ENCODE measurements at places on chromosomes 5 and 9.

DNA sequence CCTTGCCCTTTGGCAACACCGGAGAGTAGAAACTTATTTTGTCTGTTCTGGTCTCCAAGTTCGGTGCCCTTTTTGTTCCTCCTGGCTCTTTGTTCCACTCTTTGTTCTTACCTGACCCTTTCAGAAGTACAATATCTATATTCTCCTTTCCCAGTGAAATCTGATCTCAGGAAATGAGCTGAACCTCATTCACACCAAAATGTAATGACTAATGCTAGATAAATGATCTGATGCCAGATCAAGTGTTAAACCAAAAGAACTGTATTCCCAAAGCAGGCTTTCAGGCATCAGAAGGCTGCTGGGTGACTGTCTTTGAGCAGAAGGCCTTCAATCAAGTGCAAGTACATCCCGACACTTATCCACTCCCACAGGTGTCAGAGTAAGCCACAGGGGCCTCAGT is 156.4 kb downstream of the SPOCK1 start:
- no peak for DNase-seq

DNA sequence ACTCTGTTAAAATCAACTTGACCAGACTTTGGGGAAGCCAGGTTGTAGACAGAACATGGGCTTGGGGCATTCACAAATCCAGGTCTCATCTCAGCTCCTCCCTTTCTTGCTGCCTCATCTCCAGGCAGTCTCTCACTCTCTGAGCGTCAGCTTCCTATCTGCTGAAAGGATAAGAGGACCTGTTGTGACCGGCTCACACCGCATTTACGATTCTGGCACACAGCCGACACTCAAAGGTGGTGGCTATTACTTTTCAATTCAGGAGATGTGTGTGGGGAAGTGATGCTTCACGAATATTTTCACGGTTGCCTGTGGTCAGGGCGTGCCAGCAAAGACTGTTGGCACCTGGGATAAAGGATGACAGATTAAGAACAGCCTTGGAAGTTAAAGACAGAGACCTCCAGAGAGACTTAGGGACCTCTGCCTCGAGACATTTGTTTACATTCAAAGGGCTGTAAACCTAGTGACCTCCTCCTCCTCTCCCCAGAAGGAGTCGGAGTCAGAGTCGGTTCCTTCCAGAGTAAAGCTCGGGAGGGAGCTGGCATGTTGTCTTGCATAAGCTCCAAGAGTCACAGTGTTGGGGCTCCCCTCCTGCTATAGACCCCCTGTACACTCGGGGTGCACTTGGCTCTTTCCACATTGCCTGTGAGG is 83.2 kb downstream of the AK8 start:
- no peak for DNase-seq

- no peak for DNase-seq
Measured at GRCh38 chr5:143225511-143225910, 178.0 kb downstream of the NR3C1 start.

DNA sequence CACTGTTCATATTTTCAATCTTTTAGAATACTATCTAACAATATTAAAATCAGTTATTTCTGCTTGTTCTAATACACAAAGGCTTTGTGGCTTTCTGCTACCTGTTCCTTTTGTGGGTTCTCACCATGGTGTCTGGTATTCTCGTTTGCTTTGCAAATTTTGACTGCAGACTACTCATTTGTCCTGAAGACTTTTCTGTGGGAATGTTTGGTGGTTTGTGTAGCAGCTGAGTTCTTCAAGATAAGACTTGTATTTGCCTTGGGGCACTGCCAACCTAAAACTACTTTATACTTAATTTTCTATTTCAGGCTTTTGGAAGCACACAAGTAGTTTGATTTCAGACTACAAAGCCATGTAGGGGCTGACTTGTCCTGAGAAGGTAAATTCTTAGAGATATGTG is 11.1 kb downstream of the IL33 start:
- peak; percentile 81 for DNase-seq

- peak; percentile 13 for DNase-seq
Measured at GRCh38 chr5:61582205-61582820, 250.3 kb downstream of the ZSWIM6 start.

DNA sequence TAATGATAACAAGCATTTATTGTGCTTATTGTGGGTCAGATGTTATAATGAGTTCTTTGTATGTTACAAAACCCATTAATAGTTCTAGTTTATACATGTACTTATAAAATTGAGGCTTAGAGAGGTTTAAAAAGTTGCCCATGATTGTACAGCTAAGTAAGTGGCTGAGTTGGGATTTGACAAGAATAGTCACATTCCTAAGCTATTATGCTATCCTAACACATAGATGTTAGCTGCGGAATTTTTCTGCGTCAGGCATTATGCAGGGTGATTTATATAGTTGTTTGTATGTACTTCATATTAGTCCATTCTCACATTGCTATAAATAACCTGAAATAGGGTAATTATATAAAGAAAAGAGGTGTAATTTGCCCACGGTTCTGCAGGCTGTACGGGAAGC is 12.5 kb downstream of the COMMD10 start:
- no peak for DNase-seq

DNA sequence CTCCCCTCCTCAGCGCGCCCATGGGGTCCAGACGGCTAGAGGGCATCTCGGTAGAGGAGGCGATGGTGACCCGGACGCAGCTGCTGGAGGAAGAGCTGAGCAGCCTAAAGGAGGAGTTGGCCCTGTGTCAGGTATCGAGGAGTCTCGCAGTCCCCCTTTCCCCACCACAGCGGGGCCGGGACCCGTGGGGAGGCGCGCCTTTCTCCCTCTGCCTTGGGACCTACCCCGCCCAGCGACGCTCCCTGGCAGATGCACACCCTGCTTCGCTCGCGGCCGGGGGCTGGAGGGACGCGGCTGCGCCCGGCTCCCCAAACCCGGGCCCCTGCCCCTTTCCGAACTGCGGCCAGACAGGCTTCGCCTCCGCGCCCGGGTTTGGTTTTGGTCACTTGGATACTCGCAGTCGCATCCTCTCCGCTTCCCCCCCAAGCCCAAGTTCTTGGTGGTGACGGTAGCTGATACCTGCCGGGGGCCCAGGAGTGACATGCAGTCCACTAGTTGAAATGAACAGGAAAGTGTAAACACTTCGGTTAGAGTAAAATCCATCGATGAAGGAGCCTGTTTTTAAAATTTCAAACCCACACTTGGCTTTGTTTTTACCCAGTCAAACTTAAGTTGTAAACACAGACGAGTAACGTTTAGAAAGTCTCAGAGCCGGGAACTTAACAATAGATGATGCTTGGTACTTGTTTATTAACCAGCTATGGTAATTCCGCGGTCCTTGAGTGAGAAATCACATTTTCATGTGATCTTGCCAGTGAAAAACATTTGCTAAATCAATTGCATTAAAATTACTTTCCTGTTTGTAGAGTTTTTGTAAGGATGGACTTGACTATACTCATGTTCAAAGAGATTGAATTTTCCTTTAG is 688 bp downstream of the CNTLN start:
- peak; percentile 28 for DNase-seq

DNA sequence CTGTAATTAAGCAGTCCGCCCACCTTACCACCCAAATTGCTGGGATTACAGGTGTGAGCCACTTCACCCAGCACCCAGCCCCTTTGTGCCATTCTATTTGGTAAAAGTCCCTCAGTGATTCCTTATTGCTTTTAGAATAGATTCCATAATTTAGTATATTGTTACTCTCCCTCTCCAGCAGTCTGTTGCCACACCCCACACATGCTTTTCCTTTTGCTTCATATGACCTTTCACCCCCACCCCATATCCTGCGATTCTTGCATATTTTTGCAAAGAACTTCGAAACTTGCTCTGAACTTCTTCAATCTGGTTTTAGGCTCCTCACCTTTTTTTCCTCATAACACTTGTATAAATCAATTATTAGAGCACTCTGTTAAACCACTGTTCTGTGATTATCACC is 100.2 kb downstream of the MTREX start:
- no peak for DNase-seq

DNA sequence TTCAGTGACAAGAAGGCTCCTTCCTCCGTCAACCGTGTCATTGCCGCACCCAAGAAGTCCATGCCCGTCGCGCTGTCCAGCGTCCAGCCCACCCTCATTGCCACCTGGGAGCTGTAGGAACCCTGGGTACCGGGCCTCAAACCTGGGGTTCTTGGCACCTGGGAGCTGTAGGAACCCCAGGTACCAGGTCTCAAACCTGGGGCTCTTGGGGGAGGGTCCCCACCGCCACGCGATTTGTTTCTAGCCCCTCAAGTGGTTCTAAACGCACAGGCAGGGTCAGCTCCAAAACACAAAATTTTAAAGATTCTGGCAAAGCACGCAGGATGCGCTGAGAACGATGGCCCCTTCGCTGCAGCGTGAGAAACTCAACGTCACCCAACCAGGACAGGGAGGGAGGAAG is 17.7 kb downstream of the LHX3 start:
- DNase-seq: no peak

DNA sequence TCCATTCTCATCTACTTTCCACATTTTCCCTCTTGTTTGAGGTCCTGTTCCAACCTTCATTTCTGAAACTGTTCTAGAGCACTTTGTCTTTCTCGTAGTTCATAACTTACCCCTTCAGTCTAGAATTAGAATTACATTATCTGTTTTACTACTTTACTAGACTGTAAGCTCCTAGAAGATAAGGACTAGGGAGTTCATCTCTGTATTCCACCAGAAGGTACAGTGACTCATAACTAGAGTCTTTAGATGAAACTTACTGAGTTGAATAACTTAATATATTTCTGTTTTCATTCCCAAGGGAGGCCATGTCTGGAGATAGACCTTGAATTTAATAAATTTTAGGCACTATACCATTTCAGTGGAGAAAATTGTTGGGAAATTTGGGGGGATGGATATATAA is 38.7 kb downstream of the G3BP1 start:
- peak; percentile 69 for DNase-seq

- DNase-seq: no peak
Measured at GRCh38 chr5:149667829-149668330, 62.2 kb upstream of the PPARGC1B start.

GRCh38 chr5:127025467-127025866 is 4.9 kb downstream of the MARCHF3 start:
- no peak for DNase-seq

DNA sequence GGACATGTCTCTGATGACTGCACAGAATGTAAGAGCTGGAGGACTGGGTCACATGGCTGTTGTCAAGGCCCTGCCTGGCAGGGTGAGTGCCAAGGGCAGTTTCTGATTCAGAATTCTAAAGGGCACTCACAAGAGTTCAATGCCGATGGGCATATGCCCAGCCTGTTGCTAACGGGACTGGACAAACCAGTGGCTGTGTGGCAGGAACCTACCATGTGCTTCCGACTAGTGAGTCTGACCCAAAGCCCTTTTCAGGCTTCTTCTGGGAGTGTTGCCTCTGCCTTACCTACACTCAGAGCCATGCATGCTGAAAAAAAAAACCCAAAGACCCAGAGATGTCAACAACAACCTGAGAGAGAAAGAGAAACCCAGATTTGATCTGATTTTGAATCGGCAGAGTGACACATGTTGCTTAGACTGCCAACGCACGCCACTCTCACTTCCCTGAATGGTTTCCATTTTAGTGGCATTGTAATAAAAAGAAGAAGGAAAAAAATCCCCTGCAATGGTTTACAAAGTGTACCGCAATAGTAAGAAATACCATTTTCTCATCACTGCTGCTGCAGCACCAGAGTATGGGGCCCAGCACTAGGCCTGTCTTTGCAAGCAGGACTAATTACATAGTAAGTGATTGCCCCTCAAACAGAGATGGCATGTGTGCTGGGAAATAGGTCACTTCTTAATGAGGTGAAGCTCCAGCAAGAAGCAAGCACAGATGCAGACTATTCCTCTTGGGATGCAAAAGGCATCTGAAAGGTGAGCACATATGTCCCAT is 194.3 kb downstream of the PALM2AKAP2 start:
- no peak for DNase-seq

GRCh38 chr9:18208166-18209059 is 265.5 kb upstream of the ADAMTSL1 start:
- peak; percentile 40 for DNase-seq

- DNase-seq: no peak
Measured at GRCh38 chr9:82558346-82558745, 504.6 kb downstream of the RASEF start.

DNA sequence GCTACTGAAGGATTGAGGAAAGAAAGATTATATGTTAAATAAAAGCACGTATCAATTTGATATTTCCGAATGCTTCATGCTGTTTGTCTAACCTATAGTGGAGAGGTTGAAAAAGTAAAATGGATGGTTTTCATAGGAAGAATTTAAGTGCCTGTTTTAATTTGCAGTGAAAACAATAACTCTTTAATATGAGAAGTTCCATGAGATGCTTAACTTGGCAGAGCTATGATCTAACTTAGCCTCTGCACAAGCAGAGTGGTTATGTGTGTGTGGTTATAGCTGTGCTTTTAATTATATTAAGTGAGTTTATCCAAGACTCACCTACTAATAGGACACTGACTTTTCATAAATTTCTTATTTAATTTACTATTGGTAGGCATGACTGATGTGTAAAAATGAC is 57.4 kb downstream of the AOPEP start:
- no peak for DNase-seq

DNA sequence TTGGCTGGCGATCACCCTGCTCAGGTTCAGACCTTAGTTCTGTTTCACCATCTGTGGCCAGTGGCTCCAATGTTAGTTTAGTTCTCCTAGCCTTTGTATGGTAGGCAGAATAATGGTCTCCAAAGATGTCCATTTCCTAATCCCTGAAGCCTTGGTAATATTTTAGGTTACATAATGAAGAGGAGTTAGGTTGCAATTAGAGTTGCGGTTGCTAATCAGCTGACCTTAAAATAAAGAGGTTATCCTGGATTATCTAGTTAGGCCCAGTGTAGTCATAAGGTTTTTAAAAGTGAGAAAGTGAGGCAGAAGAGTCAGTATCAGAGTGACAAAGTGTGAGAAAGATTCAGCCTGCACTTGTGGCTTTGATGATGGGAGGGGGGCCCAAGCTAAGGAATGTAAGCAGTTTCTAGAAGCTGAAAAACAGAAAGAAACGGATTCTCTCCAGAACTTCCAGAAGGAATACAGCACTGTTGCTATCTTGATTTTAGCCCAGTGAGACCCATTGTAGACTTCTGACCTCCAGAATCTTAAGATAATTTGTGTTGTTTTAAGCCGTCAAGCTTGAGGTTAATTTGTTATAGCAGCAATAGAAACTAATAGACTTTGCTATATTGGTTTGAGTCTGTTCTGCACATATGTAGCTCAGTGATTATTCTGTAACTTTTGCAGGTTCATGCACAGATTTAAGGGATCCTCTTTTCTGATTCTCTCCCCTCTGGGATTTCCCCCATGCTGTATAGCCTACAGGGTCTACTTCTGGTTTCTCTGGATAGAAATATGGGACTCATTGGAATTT is 21.6 kb downstream of the LNPEP start:
- DNase-seq: no peak

DNA sequence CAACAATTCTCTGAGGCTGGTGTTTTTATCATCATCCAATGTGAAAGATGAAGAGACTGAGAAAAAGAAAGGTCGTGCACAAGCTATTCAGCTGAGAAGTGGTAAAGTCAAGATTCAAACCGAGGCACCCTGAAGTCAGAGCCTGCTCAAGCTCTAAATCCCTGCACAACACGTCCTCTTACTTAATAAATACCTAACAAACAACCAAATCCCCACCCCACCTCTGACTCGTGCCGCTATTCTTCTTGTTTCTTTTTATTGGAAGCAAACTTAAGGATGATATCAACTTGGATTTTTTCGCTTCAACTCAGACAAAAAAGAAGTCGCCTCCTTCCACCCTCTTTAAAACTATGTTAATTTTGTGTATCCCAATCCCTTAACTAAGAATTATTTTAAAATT is 140.2 kb downstream of the CEP120 start:
- DNase-seq: peak; percentile 23
